Myocyte (in vitro differentiated cells): ENCODE measurements at places on chromosomes 2 and 18. TPM values are rescaled to one million over a fixed set of nuclear protein-coding genes. Genes with fewer than 3 reads are reported as not detected.

DNA sequence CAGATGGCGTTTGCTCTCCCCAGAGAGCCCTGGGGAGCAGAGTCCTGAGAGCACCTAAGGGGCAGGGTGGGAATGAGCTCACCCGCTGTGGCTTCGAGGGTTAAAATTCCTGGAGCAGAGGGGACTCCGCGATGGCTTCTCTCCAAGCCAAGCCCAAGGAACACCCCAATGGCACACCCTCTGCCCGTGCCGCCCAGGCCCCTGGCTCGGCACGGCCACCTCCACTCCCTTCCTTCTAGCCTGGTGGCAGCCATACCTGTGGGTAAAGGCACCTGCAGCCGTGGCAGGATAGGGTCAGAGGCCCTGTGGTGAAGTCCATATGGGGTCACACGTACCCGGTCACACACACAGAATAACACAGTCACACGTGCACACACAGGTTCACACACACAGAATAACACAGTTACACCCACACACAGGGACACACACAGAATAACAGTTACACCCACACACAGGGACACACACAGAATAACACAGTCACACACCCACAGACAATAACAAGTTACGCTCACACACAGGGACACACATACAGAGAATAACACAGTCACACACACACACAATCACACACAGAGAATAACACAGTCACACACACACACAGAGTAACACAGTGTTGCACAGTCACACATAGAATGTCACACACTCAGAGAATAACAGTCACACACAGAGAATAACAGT is 50.5 kb downstream of the RAMP1 start:
- no peak for DNase-seq

- DNase-seq: no peak
Observed at GRCh38 chr2:136444323-136444722, 321.0 kb upstream of the THSD7B start.

DNA sequence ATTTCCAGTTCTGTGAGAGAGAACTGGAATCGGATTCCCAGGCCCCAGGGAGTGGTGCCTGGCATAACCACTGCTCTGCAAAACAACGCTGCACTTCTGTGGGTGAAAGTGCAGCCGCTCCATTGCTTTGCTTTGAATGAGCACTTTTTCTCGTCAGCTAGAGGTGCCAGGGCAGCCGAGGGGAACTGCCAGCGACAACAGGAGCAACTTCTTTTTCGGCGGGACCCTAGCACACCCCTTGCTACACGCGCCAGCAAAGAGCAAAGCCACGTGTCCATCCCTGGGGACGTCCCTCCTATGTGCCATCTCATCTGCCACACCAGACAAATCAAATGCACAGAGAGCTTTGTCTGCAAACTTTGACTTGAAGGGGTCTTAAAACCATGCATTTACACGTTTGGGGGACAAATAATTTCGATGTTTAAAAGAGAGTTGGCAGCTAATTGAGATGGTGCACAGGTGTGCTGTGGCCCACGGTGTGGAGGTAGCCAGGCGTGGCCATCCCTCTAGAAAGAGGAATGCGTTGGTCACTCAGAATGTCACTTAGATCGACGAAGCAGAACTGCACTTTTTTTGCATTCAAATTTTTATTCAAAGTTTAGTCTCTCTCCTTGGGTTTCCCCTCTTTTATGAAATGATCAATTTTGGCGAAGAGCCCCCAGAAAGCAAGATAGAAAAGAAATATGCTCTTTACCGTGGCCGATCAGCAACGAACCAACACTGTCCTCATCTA is 151.8 kb downstream of the MBP start:
- DNase-seq: no peak

DNA sequence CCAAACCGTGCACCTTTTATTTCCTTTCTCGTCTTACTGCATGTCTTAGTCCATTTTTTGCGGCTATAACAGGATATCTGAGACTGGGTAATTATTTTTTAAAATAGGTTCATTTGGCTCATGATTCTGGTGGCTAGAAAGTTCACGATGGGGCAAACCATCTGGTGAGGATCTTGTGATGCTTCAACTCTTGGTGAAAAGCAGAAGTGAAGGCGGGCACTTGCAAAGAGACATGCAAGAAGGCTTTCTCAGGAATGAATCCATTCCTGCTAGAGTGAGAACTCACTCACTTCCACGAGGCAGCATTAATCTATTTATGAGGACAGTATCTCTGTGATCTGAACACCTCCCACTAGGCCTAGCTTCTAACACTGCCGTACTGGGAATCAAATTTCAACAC is 327.1 kb upstream of the RBMS1 start:
- DNase-seq: no peak

DNA sequence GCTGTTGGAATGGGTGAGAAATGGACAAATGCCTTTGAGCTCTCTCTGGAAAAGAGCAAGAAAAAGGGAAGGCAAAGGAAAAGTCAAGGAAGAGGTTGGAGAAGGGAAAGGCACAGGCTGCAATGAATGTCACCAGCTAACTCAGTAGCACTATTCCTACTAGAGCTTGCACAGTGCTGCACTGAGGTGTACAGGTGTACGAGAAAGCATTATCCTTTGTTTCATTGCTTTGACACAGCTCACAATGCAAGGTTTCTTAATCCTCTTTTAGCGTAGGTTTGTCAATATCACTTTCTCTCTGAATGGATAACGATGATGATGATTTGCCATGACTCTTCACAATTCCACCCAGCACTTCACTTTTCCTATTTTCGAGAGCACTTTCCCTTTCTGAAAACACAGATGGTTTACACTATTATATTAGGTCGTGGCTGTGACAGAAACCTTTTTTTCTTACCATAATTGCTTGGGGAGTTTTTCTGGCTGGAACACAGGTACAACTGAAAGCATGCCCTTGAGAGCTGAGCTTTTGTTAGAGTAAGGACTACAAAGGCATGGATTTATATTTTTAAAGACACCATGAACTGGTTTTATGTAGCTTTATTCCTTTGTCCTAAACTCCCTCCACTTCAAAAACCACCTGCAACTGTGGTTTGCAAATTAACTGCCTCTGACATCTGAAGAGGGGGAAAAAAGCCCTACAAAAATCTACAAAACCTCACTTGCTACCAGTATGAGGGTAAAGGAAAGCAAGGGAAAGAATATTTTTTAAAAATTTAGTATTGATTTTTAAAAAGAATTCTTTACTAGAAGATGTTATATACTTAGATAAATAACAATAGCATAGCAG is 265.5 kb downstream of the TGIF1 start:
- DNase-seq: no peak

DNA sequence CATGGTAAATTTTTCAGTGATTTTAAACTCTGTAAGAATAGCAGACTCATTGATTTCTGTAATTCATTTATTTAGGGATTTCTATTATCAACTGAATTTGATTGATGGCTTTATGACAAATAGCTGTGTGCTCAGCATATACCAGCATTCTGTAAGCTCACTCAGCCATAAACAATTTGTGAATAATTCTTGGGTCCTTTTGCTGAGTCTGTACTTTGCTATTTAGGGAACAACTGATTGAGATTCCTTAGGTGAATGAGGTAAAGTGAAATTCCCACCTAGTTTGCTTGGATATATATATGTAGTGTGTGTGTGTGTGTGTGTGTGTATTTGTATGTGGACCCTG is 76.7 kb upstream of the CAVIN2 start:
- DNase-seq: no peak

The RAMP1 gene
- total RNA-seq: 19.5 and 20.9 TPM in 2 replicates

DNA sequence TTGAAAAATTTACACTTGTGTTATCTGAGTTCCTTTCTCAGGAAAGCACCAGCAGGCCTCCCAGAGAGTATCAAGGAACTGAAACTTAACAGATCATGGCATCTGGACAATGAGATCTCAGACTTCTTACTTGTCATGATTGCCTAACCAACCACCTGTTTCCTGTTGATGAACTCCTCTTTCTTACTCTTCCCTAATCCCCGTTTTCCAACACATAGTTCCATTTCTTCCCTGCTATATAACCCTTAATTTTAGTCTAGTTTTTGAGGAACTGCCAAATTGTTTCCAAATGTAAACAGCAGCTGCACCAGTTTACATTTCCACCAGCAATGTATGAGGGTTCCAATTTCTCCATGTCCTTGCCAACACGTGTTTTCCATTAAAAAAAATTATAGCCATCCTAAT is 6.1 kb upstream of the FAM171B start:
- peak; percentile 33 for DNase-seq

The DCDC2C gene
- not detected in 2 replicates for total RNA-seq

DNA sequence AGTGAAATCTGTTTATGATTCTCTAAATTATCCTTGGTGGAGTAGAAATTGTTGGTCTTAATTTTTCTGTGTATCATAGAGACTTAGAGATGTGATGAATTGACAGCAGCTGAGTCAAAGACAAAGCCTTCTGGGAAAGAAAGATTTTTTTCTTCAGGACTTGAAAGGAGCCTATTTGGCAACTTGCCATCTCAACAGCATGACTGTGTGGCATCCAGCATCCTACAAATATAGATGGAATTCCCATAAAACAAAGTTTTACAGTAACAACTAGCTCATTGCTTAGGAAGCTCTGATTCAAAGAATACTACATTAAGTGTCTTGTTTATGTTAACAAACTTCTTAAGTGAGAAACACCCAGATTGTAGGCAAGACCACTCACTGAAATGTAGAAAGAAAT is 79.2 kb upstream of the SETBP1 start:
- peak; percentile 83 for DNase-seq

- no peak for DNase-seq
Observed at GRCh38 chr2:158120102-158120501, 18.4 kb downstream of the UPP2 start.

The LRRC30 gene
- not detected in 2 replicates for total RNA-seq

The WDR12 gene
- total RNA-seq: 24.8 and 32.1 TPM in 2 replicates

- no peak for DNase-seq
Observed at GRCh38 chr2:2573658-2574293, 242.7 kb upstream of the MYT1L start.

The SOWAHC gene
- total RNA-seq: 3.2 and 3.9 TPM in 2 replicates

GRCh38 chr2:176652300-176653182 is 383.3 kb downstream of the MTX2 start:
- peak; percentile 67 for DNase-seq

DNA sequence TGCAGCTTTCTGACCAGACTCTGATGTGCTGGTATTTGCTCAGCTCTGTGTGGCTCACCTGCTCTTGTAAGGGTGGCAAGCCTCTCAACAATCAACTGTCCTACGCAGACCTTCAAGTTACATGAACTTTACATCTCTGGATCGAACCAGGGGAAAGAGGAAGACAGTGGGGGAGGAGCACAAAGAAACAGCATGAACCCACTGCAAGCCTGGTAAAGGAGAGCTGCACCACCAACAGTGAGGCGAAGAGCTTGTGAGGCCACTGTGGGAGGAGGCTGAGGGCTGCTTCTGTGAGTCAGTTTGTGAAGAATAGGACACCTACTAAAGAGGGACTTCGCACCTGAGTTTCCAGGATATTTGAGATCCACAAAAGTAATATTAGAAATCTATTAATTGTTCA is 18.8 kb upstream of the FAM110C start:
- DNase-seq: no peak

The ANXA4 gene
- total RNA-seq: 18.1 and 28.5 TPM in 2 replicates

DNA sequence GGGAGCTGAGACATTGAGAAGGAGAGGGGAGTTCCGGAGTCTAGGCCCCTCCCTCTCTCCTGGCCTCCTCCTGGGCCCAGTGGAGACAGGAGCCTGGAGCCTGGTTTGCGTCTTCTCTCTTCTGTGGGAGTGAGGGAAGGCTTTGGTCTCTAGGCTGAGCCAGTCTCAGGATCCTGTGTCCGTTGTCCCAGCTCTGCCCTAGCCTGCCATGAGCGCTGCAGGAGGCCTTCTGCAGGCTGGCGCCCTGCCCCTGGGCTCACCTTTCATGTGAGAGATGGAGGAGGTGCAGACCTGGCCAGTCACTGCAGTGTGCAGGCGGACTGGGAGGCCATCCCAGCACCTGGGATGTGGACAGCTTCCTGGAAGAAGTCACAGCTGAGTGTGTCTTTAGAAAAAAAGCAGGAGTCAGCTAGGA is 8.7 kb downstream of the IMPA2 start:
- no peak for DNase-seq

The NCOA1 gene
- total RNA-seq: 49.2 and 83.3 TPM in 2 replicates

- peak; percentile 52 for DNase-seq
Observed at GRCh38 chr2:220533485-220533884, 906.1 kb downstream of the SLC4A3 start.

GRCh38 chr18:31329787-31330438 is 12.0 kb downstream of the DSG1 start:
- DNase-seq: no peak

The CPLX4 gene
- total RNA-seq: not detected in 2 replicates

DNA sequence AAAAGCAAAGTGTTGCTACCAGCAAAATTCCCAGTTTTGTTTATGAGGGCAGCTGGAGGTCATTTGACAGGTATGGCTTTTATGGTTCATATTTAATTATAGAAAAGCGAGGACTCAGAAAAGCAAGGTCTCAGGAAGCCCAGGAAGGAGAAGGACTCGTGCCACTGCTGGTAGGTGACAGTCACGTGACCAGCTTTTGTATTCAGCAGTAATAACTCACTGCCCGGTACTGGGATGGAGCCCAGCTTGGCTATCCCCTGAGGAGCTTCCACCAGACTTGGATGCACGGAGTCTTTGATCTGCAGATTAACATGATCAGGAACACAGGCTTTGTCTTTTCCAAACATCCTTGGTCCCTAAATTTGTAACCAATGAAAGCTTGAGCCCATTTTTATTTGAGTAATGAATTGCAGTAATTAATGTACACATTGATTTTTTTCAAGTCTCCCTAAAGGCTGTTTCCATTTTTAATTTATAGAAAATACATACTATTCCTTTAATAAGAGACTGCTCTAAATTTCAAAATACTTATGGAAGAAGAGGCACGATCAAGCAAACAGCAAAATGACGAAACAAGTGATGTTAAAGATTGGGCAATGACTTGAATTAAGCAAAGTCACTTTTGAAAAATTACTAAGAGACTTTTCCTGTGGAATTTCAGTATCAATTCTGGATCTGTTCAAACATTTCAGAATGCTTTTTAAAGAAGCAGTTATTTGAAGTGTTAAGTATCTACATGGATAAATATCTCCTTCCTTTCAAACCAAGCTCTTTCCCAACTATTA is 251.7 kb upstream of the HNRNPA3 start:
- no peak for DNase-seq

DNA sequence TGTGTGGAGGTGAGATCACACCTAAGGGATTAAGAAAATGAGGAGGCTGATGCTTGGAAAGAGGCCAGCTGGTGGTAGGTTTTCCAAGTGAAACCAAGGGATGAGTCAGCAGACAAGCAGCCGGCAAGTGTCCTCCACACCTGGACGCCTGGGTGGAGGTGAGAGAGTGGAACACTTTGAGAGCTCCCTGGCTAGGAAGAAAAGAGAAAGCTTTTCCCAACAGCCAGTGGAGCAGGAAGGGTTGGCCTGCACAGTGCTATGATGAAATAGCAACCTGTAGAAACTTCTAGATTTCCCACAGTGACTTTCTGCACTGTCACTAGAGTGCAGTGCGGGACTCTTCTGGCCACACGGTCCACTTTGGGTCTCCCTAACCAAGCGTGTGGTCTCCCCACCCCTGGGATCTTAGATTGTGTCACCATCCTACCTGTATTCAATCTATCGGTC is 19.6 kb upstream of the IL37 start:
- DNase-seq: no peak

DNA sequence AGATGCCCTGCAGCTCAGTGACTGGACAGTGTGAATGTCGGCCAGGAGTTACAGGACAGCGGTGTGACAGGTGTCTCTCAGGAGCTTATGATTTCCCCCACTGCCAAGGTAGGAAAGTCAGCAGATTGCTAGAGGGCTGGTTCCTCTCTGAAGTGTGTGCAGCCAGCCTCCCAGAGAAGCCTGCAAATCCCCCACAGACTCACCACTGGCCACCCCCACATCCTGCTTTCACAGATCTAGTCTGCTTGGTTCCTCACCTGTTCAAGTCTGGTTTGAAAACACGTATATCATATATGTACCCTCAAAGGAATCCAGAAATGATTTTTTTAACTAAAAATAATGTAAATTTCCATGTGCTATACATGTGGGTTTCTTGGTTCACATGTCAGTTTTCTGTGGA is 121.1 kb downstream of the LAMA3 start:
- DNase-seq: no peak
